ENCODE measurements at places on chromosomes 1 and 21.

- no peak for DNase-seq
These were observed 1212.3 kb upstream of the NCAM2 start for GRCh38 chr21:19785941-19786340.

GRCh38 chr1:168476588-168477385, 67.0 kb downstream of the XCL2 start:
- DNase-seq, result no peak

- no peak for DNase-seq
These were observed 107.5 kb downstream of the DTL start for GRCh38 chr1:212142883-212143530.

- DNase-seq, result no peak
These were observed 53.1 kb downstream of the DIPK1A start for GRCh38 chr1:92907949-92908684.

DNA sequence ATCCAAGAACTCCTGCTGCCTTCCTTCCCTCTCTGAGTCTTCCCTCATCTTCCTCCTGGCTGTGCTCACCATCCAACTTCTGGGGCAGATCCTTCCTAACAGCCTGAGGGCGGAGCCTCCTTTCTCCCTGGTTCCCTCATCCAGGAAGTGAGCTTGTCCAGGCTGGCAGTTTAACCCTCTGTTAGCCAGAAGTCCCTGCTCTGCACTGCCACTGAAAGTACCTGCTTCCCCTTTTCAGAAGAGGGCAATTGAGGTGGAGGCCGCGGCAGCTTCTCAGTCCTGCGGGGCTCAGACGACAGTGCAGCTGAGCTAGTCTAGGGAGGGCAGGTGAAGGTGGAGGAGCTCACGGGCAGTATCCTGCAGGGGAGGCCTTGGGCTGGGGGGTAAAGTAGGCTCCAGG, 149.1 kb downstream of the FCRL5 start:
- no peak for DNase-seq

GRCh38 chr1:78543941-78544643, 53.3 kb downstream of the PTGFR start:
- no peak for DNase-seq

- peak; percentile 57 for DNase-seq
These were observed 1.7 kb downstream of the WNT9A start for GRCh38 chr1:227945891-227946623.

DNA sequence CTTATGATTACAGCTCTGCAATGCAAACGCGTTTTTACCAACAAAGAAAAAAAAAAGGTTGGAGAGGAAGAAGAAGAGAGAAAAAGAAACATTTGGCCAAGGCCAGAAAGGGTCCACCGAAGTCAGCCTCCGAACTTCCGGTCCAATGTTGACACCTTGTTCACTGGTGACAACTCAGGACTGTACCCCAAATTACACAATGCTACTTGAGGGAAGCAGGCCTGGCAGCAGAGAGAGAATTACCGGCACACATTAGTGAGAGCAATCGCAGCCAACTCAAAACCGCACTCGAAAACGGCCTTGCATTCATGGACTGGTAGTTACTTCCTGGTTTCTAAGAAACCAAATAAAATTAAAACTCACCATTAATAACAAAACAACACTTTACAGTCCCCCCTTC, 652.5 kb downstream of the KIF26B start:
- no peak for DNase-seq

- DNase-seq, result no peak
These were observed 170.6 kb downstream of the LTN1 start for GRCh38 chr21:28822123-28822399.

- no peak for DNase-seq
These were observed 94.7 kb downstream of the DISP1 start for GRCh38 chr1:222909586-222909985.

DNA sequence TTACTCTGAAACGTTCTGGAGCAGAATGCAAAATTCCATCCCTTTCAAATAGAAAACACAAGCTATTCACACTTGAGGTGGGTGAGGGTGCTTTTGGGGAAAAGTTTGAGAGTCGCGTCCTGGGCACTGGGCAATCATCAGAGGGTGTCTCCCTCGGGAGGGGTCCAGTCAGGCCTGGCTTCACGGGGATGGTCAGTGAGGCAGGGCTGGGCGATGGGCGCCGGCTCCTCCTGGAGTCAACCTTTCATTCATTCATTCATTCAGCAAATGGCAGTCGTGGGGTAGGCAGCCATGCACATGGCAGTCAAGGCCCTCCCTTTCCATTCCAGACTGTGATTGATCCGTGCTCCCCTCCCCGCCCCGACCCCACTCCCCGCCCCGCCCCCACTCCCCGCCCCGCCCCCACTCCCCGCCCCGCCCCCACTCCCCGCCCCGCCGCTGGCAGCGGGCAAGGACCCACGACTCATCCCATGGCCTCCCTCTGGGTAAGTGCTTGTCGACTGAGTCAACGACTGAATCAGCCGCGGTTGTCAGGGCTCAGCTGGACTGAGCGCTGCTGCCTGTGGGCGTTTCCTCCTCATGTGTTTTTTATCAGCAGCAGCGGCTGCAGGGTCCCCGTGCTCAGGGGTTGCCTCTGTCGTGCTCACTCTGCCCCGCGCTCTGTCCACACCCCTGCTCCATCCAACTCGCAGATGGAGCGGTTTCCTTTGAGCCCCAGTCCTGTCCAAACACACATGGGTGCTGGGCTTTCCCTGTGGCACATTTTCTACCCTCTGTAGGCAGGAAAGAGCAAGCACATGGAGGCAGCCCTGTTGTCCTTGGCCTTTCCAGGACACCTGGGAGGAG, 12.5 kb upstream of the SPSB1 start:
- no peak for DNase-seq

GRCh38 chr1:176466514-176466913, 3.5 kb downstream of the PAPPA2 start:
- DNase-seq, result peak; percentile 85

DNA sequence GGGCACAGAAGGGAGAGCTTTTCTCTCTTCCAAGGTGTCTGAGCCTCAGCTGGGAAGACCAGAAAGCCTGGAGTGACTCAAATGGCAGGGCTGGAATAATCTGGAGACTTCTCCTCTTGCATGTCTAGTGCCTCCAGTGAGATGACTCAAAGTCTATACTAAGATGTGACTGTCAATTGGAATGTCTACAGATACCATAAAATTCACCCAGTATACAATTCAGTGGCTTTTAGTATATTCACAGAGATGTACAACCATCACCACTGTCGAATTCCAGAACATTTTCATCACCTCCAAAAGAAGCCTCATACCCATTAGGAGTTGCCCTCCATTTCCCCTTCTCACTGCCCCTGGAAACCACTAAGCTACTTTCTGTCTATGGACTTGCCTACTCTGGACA, 47.9 kb upstream of the CNN3 start:
- no peak for DNase-seq

DNA sequence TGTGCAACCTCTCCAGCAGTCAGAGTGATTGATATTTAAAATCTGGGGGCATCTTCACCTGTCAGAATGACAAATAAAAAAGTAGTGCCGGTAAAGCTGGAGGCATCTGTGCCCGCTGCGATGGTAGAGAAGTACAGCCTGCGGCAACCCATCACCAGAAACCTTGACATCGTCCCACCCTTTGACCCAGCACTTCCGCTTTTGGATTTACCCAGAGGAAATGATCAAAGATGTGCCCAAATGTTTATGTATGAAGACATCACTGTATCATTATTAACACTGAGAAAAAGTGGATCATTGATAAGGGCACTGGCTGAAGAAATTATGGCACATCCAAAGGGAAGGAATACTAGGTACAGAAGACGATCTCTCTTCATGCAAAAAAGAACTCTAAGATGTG, 96.0 kb downstream of the PGBD5 start:
- no peak for DNase-seq

GRCh38 chr1:167169642-167170041, 51.0 kb upstream of the POU2F1 start:
- DNase-seq, result no peak

- no peak for DNase-seq
These were observed 75.4 kb downstream of the NRIP1 start for GRCh38 chr21:14989359-14989758.

All from D341Med (cell line).